Thyroid gland (tissue), 4 donors: ENCODE measurements at places on chromosomes 6 and 20. TPM values are rescaled to one million over a fixed set of nuclear protein-coding genes. Genes with fewer than 3 reads are reported as not detected.
A peak's percentile ranks its signal among the peaks of the same experiment; 100 is the strongest.

Gene SPATA2
- 5.0 TPM for total RNA-seq

Gene TMEM74B
- 1.4 TPM for total RNA-seq

Gene NKX2-4
- total RNA-seq = not detected

Gene UTRN
- 425 TPM for total RNA-seq

Gene TAGAP
- total RNA-seq = 1.1 TPM

Gene TENT5A
- 32.4 TPM for total RNA-seq

Gene KCNG1
- 0.13 TPM for total RNA-seq

Gene RFX6
- total RNA-seq = not detected

Gene ARMH2
- total RNA-seq = not detected

GRCh38 chr20:40749985-40750506, 61.0 kb upstream of the MAFB start:
- DNase-seq = no peak

DNA sequence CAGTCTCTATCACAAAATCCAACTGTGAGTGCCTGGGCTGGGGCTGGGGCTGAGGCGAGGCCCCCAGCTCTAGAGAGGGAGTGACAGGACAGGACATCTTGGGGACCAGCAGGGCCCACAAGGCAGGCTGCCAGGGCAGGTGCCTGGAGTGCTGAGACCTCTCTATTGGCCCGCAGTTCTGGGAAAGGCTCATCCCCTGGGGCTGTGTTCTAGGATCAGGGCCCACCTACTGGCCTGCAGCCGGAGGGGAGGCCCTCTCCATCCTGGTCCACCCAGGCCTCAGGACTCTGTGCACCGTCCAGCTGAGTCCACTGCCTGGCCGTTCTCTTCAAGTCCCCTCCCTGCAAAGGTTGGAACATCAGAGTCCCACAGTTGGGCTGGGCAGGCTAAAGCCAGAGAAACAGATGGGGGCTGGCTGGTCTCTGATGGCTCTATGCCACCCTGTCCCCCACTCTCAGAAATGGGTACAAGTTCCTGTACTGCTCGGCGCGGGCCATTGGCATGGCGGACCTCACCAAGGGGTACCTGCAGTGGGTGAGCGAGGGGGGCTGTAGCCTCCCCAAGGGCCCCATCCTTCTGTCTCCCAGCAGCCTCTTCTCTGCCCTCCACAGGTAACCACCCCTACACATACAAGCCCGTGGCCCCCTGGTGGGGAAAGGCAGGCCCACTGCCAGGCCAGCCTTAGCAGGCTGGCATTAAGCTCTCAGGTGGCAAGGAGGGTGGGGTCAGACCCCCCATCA, 9.0 kb downstream of the EMILIN3 start:
- DNase-seq = no peak

GRCh38 chr20:1674361-1674760, 16.8 kb upstream of the SIRPG start:
- no peak for DNase-seq

DNA sequence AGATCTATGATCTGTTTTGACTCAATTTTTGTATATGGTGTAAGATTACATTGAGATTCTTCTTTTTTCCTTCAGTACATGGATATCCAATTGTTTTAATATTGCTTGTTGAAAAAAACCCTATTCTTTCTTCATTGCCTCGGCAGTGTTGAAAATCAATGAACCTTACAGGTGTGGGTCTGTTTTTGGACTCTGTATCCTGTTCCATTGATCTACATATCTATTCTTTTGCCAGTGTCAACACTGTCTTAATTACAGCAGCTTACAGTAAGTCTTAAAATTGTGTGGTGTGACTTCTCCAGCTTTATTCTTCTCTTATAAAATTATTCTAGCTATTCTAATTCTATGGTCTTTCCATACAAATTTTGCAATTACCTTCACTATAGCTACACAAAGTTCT, 81.8 kb upstream of the KCNK16 start:
- no peak for DNase-seq

GRCh38 chr6:90286884-90287488, 9.7 kb downstream of the BACH2 start:
- DNase-seq = peak; percentile 56

DNA sequence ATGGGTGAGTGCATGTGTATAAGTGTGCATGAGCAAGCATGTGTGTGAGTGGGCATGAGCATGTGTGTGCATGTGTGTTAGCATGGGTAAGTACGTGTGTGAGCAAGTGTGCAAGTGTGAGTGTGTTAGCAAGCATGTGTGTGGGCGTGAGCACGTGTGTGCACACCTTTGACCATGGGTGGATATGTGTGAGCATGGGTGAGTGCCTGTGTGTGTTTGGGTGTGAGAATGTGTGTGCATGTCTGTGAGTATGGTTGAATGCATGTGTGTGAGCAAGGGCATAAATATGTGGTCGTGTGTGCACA, 84.6 kb downstream of the DLL1 start:
- no peak for DNase-seq

GRCh38 chr6:4155848-4156466, 20.6 kb upstream of the ECI2 start:
- DNase-seq = peak; percentile 72

GRCh38 chr6:116969211-116969863, 92.3 kb downstream of the RFX6 start:
- no peak for DNase-seq

DNA sequence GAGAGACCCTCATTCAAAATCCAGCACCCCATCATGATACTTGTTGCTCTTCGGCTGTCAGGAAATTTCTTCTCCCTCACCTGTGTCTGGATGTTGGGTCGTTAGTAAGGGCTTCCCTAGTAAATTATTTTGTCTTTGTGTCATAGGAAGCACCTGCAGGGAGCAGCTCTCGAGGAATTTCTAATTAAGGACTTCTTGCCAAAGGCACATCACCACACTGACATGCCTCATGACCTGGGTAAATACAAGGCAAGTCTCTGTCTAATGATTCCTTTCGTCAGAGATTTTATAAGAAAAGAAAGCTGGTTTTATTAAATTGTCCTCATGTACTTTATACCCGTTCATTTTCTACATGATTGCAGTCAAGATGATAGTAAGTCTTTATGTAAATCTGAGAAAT, at the start of gene NOX3:
Gene NOX3, minus strand, starts transcription at position 74 of the 400 bp plus-strand sequence. Its CDS starts 39 bp downstream, at position 35.
- no peak for DNase-seq

GRCh38 chr6:36029464-36029863, 1.9 kb downstream of the MAPK14 start:
- DNase-seq = no peak

GRCh38 chr6:165952514-165952913, 215.1 kb downstream of the TBXT start:
- DNase-seq = no peak

- no peak for DNase-seq
These were observed 24.8 kb downstream of the MAN1A1 start for GRCh38 chr6:119324718-119325117.

DNA sequence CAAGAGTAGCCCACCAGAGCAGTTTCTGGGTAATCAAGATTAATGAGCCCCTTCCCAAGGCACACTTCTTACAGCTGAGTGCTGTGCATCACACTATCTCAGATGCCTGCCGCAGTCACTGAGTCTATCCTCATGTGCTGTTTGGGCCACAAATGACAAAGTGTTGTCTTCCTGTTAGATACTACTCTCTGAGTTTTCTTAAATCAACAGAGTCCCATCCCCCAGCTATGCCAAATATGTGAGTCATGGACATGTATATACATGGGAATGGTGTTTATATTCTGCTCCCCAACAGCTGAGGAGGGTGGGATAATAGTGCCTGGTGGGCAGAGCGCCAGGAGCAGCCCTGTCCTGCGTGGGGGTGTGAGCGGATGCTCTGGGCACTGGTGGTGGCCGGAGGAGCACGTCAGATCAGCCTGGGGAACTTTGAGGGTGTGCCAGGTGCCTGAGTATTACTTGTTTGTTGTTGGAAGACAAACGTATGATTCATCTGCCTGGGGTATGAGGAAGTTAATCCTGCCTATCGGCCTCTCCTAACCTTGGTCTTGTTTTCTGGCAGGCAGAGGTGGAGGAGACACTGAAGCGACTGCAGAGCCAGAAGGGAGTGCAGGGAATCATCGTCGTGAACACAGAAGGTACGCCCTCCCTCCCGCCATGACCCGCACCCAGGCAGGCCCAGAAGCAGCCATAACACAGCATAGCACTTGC, 9.6 kb downstream of the DYNLRB1 start:
- peak; percentile 57 for DNase-seq

DNA sequence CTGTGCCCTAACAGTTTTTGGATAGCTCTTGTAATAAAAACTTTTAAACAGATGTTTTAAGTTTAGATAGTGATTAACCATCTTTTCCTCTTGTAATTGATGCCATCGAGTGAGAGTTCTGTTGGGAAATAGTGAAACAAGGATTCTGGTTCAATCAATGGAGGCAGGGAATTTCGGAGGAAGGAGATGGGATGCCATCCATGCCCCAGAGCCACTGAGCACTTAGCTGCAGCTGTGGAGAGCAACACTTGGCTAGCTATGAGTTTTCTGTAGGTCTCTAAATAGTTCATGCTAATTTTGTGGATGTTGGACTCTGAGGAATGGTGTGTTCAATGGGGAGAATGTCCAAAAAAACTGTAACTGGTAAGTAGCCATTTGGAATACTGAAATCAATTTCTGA, 16.7 kb downstream of the CBFA2T2 start:
- DNase-seq = no peak

- no peak for DNase-seq
These were observed 328.4 kb downstream of the CDC5L start for GRCh38 chr6:44715925-44716324.

- no peak for DNase-seq
These were observed 133.6 kb downstream of the TFAP2B start for GRCh38 chr6:50952092-50952907.

DNA sequence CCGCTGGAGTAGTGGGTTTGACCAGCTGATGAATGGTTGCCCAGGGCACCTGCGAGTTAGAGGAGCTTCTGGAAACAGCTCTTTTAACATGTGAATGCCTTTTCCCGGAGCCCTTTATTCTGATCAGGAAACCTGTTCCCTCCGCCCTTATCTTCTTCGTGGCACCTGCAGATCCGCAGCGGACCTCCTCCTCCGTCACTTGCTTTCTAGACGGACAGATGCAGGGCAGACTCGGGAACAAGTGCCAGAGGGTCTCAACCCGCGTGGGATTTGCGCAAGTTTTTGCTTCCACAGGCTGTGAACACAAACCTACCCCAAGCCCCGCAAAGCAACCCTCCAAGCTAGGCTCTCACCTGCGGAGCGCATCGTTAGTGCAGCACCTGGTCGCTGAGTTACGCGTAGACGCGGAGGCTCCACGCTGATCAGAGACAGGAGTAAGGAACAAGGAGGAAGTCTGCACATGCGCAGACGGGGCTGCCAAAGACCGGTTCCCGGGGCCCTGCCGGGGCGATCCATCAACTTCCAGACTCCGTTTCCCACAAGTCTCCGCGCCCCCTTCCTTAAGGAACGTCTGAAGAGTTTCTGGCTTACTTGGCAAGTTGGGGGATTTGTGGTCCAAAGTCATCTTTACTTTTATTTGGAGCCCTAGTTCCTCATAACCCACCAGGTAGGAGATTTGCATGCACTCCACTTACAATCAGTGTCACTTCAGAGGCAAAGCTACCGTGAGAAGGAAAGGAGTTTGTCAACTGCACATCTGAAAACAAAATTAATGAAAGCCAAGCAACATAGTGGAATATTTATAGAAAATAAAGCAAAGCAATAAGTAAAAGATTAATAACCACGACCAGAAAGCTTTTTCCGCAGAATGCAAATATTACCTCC, 52.7 kb upstream of the ELMO2 start:
- peak; percentile 70 for DNase-seq

- no peak for DNase-seq
These were observed 169.5 kb downstream of the FRK start for GRCh38 chr6:115891111-115891669.

DNA sequence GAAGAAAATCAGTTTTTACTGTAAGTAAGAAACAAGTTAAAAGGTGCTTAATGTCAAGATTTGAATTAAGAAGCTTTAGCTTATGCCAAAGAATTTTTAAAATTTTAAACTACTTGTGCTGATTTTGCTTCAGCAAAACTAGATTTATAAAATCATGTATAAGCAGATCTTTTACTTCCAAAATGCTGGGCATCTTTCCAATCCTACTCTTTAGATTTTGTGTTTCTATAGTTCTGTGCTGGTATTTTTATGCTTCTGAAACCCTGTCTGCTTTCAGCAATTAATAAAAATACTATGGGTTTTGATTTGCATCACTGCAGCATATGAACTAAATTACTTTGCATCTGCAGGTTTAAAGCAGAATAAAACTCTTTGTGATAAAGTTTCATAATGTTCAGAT, 238.6 kb upstream of the RNF217 start:
- DNase-seq = no peak

- peak; percentile 44 for DNase-seq
These were observed 157.4 kb upstream of the ZNF217 start for GRCh38 chr20:53750827-53751619.

DNA sequence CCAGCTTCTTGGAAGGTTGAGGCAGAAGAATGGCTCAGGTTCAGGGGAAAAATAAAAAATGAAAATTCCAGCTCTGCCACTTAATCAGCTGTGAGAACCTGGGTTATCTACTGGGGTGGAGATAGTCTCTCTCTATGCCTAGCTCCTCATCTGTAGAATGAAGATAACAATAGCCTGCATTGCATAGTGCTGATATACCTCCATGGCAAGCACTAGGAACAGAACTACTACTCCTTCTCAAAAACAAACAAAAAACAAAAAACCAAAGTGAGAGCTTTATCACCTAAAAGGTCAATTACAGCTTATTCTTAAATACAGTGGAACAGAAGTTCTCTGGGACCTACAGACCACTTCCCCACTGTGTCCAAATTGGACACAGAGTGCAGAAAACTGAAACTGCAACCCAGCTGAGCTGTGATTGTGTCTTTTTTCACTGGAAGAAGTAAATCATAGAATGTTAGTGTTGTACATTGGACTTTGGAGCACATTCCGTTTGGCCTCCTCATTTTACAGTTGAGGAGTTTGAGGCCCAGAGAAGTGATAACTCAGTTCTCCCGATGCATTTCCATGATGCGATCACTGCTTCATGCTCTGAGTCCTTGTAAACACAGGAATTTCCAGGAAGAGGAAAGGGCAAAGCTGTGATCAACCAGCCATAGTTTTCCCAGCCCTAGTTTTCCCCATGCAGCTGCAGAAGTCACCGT, 23.3 kb downstream of the MTFR2 start:
- DNase-seq = no peak

GRCh38 chr20:12321736-12322135, 404.0 kb downstream of the BTBD3 start:
- no peak for DNase-seq

DNA sequence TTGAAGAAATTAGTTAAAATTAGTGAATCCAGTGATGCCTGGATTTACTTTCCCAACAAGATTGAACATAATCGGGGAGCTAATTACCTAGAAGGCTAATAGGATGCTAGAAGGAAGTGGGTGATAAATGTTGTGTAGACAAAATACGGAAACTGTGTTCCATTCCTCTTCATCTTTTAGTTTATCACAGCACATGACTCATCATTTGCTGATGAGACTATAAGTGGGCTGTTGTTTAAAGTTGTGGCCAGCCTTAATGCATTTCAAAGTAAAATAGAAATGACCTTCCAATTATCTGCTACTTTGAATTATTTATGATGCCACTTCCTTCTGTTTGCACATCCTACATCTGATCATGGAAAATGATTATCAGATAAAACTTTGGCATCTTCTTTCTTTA, 43.4 kb downstream of the OGFRL1 start:
- DNase-seq = no peak
